GM23248 (cell line): ENCODE measurements at places on chromosomes 11 and 22.

GRCh38 chr11:118619444-118620197 is 12.2 kb downstream of the PHLDB1 start:
- peak; percentile 99 for DNase-seq

DNA sequence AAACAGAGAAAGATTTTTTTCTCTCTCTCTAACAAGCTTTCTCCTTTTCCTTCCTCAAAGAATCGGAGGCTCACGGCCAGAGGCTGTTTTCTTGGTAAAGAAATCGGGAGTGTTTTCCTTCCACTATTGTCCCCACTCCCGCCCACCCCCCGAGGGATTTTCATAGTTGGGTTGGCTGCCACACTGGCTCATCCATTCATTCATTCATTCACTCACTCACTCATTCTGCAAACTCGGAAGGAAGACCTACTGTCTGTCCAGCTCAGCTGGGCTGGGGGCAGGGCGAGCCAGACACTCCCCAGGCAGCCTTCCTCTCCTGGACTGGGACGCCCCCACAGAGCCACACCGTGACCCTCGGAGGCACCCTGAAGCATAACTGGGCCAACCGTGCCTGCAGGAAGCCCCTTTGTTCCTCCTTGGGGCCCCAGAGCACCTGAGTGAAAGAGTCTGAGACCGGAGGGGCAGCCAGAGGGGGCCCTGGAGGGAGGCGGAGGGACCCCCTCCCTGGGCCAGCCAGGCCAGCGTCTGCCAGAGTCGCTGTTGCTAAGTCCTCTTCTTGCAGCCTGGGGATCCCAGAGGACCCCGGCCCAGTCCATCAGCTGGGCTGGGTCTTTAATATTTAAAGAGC is 17.0 kb downstream of the CDKN1C start:
- no peak for DNase-seq

GRCh38 chr11:62069374-62069773 is 54.4 kb upstream of the INCENP start:
- DNase-seq: no peak

DNA sequence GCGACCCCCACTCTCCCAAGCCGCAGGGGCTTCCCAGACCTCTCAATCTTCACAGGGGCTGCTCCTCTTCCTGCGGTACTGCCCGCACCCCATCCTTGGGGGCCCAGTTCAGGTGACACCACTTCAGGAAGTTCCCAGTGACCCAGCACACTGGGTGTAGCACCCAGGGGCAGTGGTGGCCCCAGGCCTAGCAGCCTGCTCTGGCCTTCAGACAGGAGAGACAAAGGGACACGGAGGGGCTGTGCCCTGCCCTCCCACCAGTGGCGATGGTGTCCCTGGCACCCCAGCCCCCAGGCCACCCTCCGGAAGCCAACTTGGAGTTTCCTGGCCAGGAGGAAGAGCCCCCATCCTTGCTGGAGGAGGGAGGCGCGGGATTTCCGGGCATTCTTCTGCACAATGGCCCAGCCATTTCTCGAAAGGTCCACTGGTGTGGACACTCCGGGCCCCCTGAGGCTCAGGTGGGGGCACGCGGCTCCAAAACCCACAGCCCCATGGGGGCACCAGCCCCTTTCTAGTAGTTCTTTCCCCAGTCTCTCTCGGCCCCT is 978 bp upstream of the CLDN5 start:
- DNase-seq: no peak

GRCh38 chr22:38180841-38181452 is 683 bp downstream of the PLA2G6 start:
- peak; percentile 33 for DNase-seq

DNA sequence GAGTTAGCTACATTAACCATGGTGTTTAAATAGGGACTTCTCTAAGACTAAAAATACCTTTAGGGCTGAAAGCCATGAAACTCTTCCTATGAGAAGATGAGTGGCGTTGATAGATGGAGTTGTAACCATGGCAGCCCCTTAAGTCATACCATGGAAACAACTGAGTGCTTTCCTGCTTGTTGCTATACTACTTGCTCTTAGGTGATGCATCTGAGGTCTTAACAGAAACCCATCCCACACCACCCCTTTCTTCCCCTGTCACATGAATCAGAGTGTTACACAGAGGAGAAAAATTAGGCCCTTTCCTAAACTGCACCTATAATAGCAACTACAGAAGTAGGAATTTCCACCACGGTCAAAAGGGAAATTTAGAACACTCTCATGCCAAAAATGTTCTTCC is 64.3 kb upstream of the ZC3H12C start:
- DNase-seq: no peak

DNA sequence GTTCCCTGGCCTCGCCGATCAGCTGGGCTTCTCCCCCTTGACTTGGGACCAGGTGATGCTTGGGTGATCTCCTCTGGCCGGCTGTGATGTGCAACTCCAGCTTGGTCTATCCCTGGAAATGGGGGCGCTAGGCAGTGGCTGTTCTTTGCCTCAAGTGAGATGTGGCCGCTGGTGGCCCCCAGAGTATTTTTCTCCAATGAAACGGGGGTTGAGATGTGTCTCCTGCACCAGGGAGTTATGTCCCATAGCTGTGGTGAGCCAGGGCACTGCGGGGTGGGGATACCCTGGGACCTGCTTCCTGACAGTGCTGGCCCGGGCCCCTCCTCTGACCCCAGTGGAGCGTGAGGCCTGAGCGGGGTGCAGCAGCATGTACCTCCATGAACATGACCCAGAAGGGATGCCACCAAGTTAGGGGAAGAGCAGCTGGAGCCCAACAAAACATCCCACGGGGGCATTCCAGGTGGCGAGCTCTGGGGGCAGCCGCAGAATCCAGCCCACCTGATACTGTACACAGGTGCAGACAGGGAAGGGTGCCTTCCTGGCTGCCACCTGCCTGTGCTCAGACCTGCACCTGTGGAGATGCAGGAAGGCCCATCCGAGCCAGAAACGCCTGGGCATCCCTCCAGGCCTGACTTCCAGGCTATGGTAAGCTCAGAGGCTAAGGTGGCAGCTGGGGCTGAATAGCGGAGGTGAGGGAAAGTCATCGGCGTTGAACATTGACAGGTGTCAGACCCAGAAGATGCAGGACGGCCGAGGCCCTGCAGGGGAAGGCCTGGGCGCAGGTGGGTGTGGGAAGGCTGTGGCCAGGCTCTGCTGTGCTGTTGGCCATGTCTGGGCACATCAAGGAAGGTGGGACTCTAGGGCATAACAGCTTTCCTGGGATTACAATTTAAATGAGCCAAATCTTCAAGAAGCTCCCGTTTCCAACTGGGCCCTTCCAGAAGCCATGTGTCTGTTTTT is 97.3 kb downstream of the CTTN start:
- no peak for DNase-seq

DNA sequence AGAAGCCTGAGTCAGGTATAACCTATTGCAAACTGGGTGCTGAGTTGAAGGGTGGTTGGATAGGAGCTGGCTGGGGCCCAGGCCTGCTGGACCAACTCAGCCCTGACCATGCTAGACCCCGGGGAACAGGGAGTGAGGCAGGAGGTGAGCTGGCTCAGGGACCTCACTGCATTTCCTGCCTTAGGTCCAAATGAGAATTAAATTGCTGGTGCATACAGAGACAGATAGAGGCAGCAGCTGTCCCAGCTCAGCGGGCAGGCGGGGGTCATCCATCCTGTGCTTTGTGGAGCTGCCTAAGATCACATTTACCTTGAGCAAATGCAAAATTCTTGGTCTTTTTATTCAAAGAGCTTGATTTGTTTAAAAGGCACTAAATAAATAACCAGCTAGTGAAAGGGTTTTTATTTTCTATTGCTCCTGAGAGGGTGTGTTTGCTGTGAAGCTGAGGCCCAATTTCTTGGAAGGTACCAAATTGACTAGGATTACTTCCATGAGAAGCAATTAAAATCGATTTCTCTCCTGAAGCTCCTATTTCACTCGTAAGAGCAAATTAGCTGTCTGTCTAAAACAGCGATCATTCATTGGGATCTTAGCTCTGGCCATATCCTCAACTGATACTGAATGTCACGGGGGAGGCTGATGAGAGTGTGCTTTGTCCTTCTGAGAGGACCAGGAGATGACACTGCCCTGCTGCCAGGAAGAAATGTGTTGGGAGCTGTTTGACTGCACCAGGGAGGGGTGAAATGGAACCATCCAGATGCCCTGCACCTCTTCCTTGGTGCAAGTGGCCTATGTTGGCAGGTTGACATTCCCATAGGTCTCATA is 24.9 kb downstream of the USH1C start:
- DNase-seq: no peak

GRCh38 chr11:776561-777287 is 563 bp downstream of the GATD1 start:
- peak; percentile 73 for DNase-seq

- DNase-seq: no peak
Observed at GRCh38 chr11:64741375-64742086, 2.4 kb downstream of the RASGRP2 start.

DNA sequence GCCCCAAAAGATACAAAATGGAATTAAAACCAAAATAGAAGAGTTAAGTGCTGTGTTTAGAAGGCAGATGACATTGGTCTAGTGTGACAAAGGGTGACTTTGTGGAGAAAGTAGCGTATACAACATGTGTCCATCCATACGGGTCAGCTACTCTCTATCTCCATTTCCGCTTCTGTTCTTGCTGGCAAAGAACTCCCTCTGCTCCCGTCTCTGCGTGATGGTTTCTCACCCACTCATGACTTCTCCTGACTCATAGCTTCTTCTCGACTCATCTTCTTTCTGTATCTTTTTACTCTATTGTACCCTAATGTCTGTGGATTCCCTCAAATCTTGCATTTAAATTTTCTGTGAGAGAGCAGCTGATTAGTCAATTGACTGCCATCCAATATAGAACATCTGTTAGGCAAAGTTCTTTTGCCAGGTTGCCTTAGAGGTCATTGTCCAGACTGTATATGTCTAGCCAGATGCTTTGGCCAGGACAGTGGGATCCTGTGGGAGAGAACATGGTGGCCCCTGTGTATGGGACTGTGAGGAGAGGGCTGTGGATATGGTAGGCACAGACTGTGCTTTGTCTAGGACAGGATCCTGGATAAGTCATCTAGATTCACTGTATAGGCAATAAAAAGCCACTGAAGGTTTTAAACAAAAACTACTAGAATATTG is 28.4 kb downstream of the MMP13 start:
- DNase-seq: peak; percentile 36

- no peak for DNase-seq
Observed at GRCh38 chr11:60982184-60982583, 10.7 kb downstream of the CD6 start.

- DNase-seq: no peak
Observed at GRCh38 chr22:19723232-19723982, at the start of gene GP1BB. Gene GP1BB, plus strand, starts transcription at chr22:19723539. Its CDS starts 31 bp downstream, at chr22:19723570.

GRCh38 chr11:108804511-108804910 is 139.6 kb downstream of the DDX10 start:
- peak; percentile 4 for DNase-seq

DNA sequence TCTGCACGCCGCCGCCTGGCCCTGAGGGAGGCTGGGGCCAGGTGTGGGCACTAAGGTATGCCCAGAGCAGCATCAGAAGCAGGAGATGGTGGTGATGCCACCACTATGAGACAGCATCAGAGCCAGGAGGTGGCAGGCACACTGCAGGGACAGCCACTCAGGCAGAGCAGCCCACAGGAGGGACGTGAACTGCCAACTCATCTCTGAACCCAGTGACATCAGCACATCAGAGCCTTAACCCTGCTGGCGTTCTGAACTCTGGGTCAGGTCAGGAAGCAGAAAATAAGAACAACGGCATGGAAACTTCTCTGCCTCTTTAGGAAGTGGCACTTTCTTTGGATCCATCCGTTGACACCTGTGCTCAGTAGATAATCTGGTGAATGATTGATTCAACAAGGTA is 14.7 kb upstream of the IFT27 start:
- DNase-seq: no peak

GRCh38 chr11:115391160-115391559 is 113.1 kb downstream of the CADM1 start:
- no peak for DNase-seq

- DNase-seq: no peak
Observed at GRCh38 chr22:41511521-41511968, 32.7 kb downstream of the POLR3H start.
